ENCODE measurements at places on chromosomes 11 and 22.

GRCh38 chr11:100098560-100098959 is 588.5 kb upstream of the ARHGAP42 start:
- no peak for DNase-seq

DNA sequence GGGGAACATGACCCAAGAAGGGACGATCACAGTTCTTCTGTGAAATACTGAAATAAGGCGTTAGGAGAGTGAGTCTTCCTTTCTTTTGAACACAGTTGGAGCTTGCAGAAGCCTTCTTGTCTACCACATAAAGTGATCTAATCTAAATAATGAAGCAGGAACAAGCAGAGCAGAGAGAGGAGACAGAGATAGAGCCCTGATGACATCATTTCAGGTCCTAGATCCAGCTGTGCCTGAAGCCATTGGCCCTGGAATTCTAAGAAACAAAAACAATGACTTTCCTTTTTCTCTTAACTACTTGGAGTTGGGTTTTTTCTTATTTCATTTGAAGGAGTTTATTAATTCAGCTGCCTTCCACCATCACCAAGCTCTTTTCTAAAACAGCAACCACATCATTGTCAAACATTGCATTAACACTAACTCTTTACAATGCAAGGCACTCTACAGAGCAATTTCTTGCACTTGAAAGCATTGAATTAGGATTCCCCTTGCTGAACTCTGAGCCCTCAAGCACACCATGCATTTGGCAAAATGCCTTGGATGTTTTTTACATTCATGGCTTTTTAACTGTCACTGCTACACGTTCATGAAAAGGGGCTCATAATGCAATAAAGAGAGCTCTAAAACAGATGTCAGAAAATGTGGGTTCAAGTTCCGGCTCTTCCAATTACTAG is 117.2 kb upstream of the TIMP3 start:
- no peak for DNase-seq

DNA sequence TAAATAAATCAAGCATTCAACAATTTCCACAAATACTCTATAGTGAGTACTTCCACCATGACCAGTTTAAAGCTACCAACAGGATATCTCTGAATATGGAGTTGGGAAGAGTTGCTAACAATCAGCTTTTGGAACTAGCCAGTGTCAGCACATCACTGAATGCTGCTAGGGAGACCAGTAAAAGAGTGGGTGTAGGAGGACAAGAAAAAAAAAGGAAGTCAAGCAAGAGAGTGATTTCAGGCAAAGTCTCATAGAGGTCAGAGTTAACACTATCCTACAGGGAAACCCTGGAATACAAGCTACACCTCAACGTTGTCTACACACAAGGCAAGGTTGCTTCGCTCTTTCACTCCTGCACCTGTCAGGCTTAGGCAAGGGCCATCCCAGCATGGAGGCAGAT is 24.2 kb downstream of the EIF3F start:
- no peak for DNase-seq

GRCh38 chr11:128691802-128692752 is 1.8 kb upstream of the FLI1 start:
- no peak for DNase-seq

DNA sequence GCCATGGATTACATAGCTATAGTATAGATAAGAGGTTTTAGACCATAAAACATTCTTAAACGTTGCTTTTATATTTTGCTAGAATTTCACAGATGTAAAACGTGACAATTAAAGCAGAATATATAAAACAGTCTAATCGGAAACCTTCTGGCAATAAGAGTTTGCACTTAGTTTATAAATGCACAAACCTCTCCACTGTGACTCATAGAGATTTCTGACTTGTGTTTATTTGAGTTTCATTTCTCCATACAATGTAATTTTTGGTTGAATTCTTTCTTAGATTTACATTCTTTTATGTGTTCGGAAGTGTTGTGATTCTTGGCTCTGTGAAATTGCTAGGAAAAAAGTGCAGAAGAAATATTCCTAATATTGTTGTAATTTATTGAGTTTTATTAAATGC is 288.7 kb upstream of the CTSC start:
- no peak for DNase-seq

GRCh38 chr11:91959411-91959810 is 265.2 kb upstream of the FAT3 start:
- DNase-seq = no peak

DNA sequence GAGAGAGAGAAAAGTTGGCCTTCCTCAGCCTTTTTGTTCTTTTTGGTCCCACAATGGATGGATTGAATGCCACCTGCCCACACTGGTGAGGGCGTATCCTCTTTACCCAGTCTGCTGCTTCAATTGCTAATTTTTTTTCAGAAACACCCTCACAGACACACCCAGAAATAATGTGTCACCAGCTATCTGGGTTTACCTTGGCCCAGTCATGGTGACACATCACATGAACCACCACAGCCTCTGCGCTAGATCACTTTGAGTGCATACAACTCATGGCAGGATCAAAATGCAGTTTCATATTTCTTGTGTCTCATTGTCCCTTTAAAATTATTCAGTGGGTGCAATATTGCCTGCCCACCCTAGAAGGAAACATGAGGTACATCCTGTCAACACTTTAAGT is 63.3 kb downstream of the ADAMTS15 start:
- no peak for DNase-seq

DNA sequence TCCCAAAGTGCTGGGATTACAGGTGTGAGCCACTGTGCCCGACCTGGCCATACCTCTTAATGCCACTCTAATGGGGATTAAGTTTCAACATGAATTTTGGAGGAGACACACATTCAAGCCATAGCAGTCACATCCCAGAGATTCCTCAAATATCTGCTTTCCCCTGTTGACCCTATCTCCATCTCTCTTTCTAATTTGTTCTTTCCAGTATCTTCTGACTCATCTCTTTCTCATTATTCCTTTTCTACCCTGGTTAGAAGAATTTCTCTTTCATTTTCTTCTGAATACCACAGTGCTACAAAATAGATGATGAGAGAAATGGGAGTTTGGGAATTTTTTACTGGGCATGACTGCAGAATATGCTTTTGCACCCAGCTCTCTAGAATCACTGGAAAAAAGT is 5.1 kb downstream of the OR10V1 start:
- DNase-seq = no peak

DNA sequence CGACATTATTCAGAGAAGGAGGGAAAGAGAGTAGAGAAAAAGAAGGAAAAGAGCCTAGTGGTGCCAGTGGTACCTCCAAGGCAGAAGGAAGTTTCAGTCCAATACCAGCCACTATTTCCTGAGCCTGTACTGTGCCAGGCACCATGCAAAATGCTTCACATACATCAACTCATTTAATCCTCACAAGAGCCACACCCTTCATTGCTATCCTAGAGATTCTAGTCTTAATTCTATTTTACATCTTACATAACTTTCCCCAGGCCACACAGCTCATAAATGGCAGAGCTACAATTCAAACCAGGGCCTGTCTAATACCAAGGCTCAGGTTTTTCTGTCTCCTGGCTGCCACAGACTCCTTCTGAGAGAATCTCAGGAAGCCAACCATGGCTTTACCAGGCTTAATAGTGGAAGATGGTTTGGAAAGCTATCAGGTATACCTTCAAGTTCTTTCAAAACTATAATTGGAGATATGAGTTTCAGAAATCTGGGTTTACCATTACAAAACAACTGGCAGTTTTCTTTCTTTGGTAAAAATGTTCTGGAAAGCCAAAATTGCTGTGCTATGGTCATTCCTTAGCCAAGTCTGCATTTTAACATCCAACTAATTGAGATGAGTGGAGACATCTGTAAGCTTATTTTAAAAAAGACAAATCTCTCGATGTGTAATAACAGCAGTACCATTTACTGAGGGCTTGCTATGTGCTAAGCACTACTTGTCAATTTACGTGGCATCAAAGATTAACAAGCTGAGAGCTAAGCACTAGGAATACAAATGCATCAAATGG is 225.1 kb upstream of the PITPNB start:
- no peak for DNase-seq

GRCh38 chr11:64852804-64853509 is 8.5 kb upstream of the CDC42BPG start:
- DNase-seq = no peak

- no peak for DNase-seq
These were observed 276.5 kb upstream of the MTNR1B start for GRCh38 chr11:92692826-92693546.

- no peak for DNase-seq
These were observed 884.4 kb upstream of the CNTN5 start for GRCh38 chr11:98136357-98136756.

GRCh38 chr11:69392104-69392653 is 89.3 kb upstream of the LINC01488 start:
- no peak for DNase-seq

DNA sequence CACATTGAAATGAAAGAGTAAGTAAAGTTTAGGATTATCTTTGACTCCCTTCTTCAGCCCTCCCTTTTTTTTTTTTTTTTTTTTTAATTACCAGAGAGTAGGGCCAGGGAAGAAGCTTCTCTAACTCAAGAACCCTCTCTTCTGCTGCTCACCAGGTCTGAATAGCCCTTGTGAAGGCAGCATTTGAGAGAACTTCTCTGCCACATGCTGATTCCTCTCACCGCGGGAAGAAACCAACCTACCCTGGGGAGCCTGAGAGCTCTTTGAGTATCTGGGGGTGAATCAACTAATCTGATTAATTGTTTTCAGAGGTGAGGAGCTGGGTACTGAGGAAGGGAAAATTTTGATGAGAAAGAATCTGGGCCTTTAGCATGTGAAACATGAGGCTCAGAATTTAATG is 434.5 kb upstream of the CCDC90B start:
- no peak for DNase-seq

DNA sequence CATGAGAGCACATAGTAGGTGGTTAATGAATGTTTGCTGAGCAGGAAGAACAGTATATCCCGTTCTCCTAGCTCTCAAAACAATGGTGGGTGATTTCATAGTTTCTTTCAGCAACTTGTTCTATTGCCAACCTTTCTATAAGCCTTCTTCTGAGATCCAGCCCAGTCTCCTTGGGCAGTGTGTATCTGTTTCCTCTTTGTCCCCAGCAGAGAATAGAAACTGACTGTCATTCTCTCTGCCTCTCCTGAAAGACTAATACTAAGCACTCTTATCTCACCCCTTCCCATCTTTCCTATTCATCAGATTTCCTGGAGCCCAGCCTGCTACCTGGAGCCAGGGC is 272.9 kb downstream of the ST3GAL4 start:
- DNase-seq = no peak

GRCh38 chr11:125177543-125177942 is 13.0 kb downstream of the PKNOX2 start:
- DNase-seq = no peak

DNA sequence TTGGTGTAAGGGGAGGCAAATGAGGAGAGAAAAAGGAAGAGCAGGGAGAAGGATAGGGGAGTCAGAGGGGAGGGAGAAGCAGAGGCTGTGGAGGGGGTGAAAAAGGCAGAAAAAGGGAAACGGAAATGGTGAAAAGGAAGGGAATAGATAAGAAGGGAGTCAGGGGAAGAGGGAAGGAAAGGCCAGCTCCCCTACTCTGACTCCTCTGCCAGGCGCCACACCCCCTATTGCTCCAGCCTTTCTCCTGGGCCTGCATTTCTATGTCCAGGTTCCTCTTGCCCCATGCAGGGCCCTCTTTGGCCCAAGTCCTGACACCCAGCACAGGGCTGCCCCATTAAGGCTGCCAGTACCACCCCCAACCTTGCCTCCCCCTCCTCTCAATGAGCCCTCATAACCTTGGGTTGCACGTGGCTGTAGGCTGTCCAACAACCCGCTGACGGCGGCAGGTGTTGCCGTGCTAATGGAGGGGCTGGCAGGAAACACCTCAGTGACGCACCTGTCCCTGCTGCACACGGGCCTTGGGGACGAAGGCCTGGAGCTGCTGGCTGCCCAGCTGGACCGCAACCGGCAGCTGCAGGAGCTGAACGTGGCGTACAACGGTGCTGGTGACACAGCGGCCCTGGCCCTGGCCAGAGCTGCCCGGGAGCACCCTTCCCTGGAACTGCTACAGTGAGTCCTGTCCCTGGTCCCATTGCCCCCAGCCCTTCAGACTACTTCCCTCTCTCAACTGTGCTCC is 3.4 kb upstream of the NHERF4 start:
- no peak for DNase-seq

- no peak for DNase-seq
These were observed 11.9 kb downstream of the B3GNT6 start for GRCh38 chr11:77046060-77046501.

- DNase-seq = no peak
These were observed 6.9 kb downstream of the ADM start for GRCh38 chr11:10311802-10312201.

DNA sequence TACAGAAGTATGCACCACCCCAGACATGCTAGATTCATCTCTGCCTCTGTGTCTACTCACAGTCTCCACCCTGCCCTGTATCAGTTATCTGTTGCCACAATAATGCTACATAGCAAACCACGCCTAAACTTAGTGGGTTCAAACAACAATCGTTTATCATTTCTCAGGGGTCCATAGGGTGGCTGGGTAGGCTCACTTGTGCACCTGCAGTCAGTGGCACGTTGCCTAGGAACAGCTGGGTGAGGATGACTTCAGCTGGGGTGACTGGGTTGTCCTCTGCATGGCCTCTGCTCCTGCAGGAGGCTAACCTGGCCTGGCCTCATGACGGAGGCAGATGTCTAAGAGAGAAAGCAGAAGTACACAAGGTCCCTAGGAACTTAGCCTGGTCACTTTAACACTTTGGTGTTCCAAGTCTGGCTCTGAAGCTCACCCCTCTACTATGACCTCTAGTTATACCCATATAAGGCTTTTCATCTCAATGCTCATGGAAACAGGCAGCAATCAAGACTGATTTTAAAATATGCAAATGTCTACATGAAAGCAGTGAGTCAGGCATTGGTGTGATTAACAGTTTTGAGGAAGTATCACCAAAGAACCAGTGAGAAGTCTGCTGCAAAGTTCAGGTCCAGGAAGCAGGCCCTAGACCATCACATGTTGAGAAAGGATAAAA is 10.7 kb downstream of the OLFML1 start:
- peak; percentile 22 for DNase-seq

DNA sequence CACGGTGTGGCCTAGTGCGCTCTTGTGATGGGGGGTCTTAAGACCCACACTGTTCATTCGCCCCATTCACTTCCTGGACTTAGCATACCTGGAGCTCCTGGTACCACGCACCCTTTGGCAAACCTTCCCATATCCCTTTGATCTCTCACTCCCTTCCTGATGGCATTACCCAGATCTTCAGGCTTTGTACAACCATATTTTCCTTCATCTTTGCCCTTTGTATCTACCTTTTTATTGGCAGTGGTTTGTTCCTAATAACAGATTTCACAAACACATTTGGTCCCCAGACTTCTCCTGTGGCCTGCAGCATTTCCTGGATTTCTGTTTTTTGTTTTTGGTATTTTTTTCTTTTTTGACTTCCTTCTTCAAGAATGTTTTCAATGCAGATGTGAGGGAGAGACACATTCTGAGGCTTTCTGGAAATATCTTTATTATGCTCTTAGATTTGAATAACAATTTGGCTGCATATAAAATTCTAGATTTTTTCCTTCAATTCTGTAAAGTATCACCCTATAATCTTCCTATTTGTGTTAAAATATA is 16.1 kb upstream of the IFITM3 start:
- no peak for DNase-seq
